ENCODE measurements at places on chromosomes 5 and 9.

DNA sequence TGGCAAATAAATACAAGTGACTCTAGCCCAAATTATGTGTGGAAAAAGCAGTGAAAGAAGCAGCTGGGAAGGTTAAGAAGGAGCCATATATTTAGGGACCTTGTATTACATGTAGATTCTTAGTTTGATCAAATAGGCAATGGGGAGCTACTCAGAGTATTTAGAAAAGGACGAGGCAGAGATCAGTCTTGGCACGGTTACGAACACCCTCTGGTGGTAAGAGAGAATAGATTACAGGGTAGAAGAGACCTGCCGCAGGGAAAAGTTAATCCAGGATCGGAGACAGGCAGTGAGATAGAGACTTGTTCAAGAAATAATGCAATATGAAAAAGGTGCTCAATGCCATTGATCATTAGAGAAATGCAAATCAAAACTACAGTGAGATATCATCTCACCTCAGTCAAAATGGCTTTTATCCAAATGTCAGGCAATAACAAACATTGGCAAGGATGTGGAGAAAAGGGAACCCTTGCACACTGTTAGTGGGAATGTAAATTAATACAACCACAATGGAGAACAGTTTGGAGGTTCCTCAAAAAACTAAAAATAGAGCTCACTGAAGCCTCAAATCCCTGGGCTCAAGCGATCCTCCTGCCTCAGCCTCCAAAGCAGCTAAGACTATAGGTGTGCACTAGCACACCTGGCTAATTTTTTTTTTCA is 12.0 kb downstream of the INIP start:
- no peak for DNase-seq

- DNase-seq = no peak
Measured at GRCh38 chr5:15008476-15008875, 136.9 kb upstream of the ANKH start.

DNA sequence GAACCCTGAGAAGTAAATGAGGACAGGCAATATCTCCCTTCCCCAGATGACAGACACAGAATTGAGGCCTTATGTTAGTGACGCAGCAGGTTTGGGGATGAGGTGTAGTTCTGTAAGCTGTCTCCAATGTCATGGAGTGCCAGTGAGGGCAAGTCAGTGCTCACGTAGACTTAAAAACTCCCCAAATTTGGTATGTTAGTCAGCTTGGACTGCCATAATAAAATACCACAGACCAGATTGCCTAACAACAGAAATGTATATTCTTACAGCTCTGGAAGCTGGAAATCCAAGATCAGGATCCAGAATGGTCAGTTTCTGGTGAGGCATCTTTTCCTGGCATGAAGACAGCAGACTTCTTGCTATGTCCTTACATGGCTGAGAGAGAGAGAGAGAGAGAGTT is 14.9 kb downstream of the FOXI1 start:
- no peak for DNase-seq

DNA sequence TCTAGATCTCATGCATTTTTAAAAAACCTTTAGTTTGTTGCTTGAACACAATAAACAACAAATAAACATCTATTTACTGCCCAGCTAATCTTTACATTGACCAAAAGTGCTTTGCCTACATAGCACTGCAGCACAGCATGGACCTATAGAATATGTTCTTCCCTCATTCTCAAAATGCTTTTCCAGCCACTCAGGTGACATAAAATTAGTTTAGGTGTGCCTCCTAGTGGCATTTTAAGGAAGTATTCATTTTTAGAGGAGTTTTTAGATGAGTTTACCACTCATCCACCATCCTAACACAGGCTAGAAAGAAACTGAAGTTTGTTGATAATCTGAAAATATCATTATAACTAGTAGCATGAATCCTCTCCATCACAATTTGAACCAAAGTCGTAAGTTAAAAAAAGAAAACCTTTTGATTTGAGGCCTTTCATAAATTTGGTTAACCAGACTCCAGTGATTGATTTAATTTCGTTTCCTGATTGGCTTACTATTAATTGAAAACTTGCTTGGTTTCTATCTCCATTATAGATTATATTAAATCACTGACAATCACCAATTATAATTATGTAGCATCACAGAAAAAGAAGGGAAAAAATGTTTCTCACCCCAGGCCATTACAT is 12.6 kb downstream of the PLGRKT start:
- DNase-seq = no peak

DNA sequence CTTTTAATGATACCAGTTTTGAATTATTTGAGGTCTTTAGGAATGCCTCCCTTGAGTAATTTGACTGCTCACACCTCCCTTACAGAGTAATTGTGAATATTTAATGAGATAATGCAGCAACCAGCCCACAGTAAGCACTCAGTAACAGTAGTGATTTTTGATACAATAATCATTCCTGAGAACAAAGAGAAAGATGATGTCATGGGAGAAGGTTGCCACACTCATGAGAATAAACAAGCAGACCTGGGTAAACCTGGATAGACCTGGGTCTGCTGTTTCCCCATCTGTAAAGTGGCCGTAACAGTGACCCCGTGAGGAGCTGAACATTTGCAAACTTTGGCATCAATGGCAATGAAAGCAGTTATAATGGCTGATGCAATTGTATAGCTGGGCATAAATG is 4.2 kb downstream of the C1QTNF2 start:
- no peak for DNase-seq

GRCh38 chr5:72197393-72197792 is 90.1 kb downstream of the MAP1B start:
- DNase-seq = no peak

DNA sequence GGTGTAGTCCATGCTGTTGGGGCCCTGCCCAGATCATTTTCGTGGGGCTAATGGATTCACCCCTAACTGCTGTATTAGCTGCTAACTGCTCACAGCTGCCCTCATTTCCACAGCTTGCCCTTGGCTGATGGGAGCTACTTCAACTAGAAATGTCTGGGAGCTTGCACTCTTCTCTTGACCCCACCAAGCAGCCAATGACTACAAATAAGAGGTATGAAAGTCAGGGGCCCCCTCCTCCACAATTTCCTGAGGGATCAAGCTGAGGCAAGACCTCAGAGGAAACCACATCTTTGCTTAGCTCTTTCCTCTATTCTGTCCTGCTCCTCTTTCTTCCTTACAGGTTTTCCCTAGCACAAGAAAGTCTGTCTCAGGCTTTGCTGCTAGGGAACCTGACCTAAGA is 397.5 kb downstream of the MLLT3 start:
- no peak for DNase-seq

GRCh38 chr9:88949425-88949824 is 41.8 kb upstream of the S1PR3 start:
- DNase-seq = no peak

GRCh38 chr5:151691706-151692105 is 5.0 kb upstream of the SPARC start:
- DNase-seq = no peak

GRCh38 chr9:71729816-71730526 is 38.3 kb downstream of the CEMIP2 start:
- DNase-seq = no peak

- DNase-seq = no peak
Measured at GRCh38 chr5:73419465-73420390, 28.8 kb downstream of the FOXD1 start.

DNA sequence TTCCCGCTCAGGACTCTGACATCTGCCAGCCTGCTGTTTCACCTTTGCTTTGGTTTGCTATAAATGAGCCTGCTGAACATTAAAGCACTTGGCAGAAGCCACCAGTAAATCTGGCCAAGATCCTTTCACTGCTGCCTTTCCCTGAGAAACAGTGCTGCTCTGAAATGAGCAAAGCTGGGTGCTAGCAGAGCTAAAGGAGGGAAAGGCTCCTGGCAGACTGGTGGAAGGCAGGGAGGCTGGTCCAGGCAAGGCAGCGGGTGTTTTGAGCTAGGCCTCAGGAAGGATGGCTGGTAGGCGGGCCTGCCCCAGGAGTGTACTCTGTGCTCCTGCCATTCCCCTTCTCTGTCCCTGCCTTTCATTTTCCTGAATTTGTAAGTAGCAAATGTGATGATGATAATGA is 52.5 kb upstream of the PTGS1 start:
- no peak for DNase-seq
